ENCODE measurements at places on chromosomes 4 and X.

DNA sequence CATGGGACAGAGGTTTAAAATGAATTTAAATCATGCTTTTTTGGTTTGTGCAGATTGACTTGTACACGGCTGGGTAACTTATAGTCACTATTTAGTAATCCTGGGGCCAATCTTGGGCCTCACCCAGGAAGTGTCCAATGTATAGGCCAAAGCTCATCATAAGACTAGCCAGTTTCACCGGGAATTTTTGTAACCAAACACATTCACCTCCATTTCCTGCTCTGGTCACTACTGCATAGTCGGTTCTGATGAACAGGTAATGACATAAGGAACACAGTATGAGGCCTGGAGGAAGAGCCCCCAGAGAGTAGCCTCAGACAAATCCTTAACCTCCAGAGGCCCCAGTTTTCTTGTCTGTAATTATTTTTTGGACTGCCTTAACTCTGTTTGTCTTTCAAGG is 81.9 kb downstream of the HPRT1 start:
- no peak overlapping the region for H3K4me3 ChIP-seq
- H3K36me3 ChIP-seq: no peaks in the 10 kb centered on the region
- no peaks in the 10 kb centered on the region for H3K27me3 ChIP-seq
- no peak overlapping the region for H3K27ac ChIP-seq
- no peak for DNase-seq
- no peaks in the 10 kb centered on the region for H3K4me1 ChIP-seq

GRCh38 chrX:30957753-30958152 is 68.7 kb upstream of the TAB3 start:
- H3K27ac ChIP-seq: no peak overlapping the region
- H3K4me1 ChIP-seq: no peaks in the 10 kb centered on the region
- no peaks in the 10 kb centered on the region for H3K27me3 ChIP-seq
- no peak for DNase-seq
- H3K36me3 ChIP-seq: no peaks in the 10 kb centered on the region
- H3K4me3 ChIP-seq: no peak overlapping the region

DNA sequence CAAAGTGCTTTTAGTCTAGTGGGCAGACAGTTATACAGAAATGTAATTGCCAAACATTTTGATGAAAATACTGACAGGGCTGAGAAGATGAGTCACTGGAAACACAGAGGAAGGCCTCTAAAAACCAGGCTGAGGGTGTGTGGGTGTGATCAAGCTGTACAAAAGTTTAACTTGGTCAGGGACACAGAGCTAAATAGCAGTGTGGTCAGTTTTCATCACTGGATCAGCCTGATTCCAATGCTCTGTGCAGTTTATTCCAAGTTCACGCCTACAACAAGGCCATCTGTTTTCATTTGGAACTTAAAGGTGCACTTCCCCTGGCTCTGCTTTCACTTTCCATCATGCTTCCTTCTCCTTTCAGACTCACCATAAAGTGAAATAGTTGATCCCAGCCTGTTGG is 10.6 kb downstream of the CENPVL3 start:
- H3K27ac ChIP-seq: no peak overlapping the region
- no peaks in the 10 kb centered on the region for H3K27me3 ChIP-seq
- DNase-seq: no peak
- no peaks in the 10 kb centered on the region for H3K4me1 ChIP-seq
- no peaks in the 10 kb centered on the region for H3K36me3 ChIP-seq

GRCh38 chrX:17706676-17707075 is 30.6 kb upstream of the SCML1 start:
- H3K27me3 ChIP-seq: no peaks in the 10 kb centered on the region
- no peak overlapping the region for H3K27ac ChIP-seq
- H3K36me3 ChIP-seq: no peaks in the 10 kb centered on the region
- H3K4me1 ChIP-seq: no peaks in the 10 kb centered on the region
- no peak for DNase-seq

DNA sequence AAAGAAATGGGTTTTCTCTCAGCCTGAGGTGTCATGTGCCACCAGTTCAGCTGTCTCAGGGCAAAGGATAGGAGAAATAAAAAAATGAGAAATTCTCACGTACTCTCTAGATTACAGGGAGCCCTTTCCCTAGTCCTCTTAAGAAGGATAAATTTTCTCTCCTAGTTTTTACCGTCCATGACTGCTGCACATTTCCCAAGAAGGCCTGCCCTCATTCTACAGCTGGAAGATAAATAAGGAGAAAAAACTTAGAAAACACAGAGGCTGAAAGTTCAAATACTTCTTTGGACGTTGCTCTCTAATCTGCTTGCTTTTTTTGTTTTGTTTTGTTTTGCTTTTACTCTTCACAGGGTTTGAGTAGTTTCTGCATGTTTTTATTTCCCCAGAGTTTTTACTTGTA is 211.9 kb downstream of the DCAF12L2 start:
- no peak overlapping the region for H3K4me3 ChIP-seq
- DNase-seq: no peak
- no peaks in the 10 kb centered on the region for H3K36me3 ChIP-seq
- no peaks in the 10 kb centered on the region for H3K4me1 ChIP-seq

DNA sequence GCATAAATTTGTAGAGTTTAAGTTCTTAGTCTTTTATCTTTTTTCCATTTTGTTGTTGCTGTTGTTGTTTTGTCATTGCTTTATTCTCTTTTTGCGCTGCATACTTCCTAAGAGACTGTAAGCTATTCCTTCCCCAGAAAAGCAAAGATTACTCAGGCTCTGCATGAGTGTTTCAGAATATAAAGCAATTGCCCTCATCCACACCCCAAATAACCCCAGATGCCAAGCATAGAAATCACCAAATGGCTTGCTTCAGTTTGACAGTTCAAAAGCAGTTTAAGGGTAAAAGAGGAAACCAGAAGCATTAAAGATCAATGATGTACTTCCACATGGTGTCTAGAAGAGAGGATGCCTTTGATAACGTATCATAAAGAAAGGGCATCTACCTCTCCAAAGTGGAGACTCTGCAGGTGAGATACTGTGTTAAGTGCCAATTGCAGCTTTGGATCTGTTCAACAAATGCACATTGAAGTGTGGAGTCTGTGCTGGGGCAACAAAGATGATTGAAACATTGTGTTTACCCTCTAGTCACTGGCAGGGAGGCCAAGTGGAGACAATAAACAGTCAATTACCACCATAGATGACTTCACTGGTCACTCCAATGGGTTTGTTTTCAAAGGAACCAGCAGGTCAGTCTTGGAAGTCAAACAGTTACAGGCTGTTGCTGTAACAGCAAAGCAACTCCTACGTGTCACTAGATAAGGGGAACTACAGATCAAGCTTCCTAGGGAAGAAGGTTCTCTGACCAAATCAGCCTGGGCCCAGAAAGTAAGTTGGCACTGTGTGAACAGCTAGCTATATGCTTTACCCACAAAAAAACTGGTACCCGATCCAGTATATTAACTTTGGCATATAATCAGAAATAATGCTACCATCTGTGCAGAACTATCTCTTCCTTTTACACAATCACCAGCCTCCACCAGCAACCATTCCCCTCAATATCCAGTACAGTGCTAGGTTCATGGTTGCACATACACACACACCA is 40.6 kb upstream of the IL21 start:
- no peaks in the 10 kb centered on the region for H3K36me3 ChIP-seq
- H3K4me1 ChIP-seq: peaks cover 5% of the 10 kb centered on the region
- H3K4me3 ChIP-seq: no peak overlapping the region
- no peaks in the 10 kb centered on the region for H3K27me3 ChIP-seq
- DNase-seq: no peak

DNA sequence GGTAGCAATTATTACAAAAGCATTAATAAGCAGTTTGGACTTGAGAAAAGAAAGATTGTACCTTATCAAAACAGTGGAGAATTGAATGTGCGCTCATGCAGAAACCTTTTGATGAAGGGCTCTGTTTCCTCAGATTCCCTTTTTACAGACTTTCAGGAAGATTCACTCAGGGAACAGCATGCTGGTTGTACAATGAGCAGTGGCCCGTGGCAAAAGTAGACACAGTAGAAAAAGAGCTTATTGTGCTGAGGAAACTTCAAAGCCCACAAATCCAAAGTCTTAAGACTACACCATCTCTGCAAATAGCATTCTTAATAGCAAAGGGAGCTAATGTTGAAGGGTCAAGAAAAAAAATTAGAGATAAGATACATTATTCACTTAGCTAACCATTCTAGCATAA is 858.9 kb downstream of the PDHA2 start:
- no peaks in the 10 kb centered on the region for H3K4me1 ChIP-seq
- no peak overlapping the region for H3K27ac ChIP-seq
- H3K4me3 ChIP-seq: no peak overlapping the region

- no peaks in the 10 kb centered on the region for H3K27me3 ChIP-seq
- H3K4me1 ChIP-seq: no peaks in the 10 kb centered on the region
- H3K27ac ChIP-seq: no peak overlapping the region
- no peaks in the 10 kb centered on the region for H3K36me3 ChIP-seq
- no peak for DNase-seq
Observed at GRCh38 chr4:9704551-9705332, 76.7 kb upstream of the DRD5 start.

GRCh38 chr4:4845027-4845426 is 14.4 kb upstream of the MSX1 start:
- no peak overlapping the region for H3K4me3 ChIP-seq

DNA sequence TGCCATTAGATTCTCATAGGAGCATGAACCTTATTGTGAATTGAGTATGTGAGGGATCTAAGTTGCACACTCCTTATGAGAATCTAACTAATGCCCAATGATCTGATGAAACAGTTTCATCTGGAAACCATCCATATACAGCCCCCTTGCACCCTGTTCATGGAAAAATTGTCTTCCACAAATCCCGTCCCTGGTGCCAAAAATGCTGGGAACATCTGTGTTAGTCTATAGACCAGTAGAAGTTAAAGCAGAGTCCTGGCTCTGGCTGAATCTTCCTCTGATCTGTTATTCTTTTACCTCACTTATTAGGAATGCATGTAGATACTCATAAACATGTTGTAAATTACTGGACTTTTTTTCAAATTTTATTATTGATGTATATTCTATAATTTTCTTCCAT is 29.2 kb downstream of the SULT1B1 start:
- no peaks in the 10 kb centered on the region for H3K27me3 ChIP-seq
- H3K4me1 ChIP-seq: no peaks in the 10 kb centered on the region
- no peak overlapping the region for H3K27ac ChIP-seq
- H3K4me3 ChIP-seq: no peak overlapping the region
- DNase-seq: no peak
- H3K36me3 ChIP-seq: no peaks in the 10 kb centered on the region

Measured in ascending aorta (tissue), 2 donors.